ENCODE measurements at places on chromosomes 3 and 15.

GRCh38 chr3:41394896-41395295 is 195.6 kb downstream of the CTNNB1 start:
- no peak for DNase-seq

- peak; percentile 78 for DNase-seq
Measured at GRCh38 chr15:57527382-57528091, 64.2 kb upstream of the MYZAP start.

DNA sequence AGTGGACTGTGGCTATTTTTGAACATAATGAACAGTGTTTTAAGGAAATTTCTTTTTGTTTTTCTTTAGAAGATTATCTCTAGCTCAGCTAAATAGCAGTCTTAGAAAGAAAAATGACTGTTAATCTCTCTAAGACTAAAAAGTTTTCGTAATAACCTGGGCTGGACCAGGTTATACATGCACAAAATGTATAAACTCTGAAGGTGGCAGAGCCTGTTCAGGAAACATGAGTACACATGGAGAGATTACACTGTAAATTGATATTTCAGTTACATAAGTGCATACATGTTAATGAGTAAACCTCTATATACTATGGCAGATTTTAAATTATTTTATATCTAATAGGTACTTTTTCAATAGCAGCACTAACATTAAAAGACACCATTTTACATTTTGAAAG is 258.2 kb upstream of the CFAP20DC start:
- no peak for DNase-seq

DNA sequence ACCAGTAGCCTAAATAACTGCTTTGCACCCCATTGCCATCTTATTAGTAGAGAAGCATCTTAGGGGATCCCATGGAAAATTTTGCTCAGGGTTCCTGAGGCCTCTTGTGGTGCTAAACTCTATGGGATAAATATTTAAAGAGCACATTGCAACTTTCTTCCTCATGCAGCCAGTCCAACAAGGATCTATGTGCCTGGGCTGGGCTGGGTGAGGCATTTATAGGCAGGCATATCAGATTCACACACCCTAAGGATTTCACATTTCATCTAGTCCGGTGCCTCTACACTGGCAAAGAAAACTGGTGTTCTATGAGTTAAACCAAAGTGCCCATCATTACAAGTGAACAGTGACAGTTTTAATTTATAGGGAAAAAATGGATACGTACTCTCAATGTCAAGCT is 512.3 kb downstream of the EDEM1 start:
- no peak for DNase-seq

DNA sequence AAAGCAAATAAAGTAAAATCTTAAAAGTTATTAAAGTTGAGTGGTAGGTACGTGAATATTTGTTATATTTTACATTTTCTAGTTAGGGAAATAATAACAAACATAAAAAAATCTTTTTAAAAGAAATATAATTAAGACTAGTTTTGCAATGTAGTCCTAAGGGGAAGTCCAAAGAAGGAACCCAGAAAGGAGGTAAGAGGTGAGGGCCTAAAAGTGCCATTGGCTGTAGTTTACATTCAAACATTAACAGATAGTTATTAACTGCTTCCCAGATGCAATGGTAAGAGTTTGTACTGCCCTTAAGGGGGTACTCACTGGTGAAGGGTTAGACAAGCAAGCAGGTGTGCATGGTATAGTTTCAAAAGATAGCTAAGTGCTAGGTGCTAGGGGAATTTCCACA is 79.2 kb downstream of the B3GALNT1 start:
- no peak for DNase-seq

DNA sequence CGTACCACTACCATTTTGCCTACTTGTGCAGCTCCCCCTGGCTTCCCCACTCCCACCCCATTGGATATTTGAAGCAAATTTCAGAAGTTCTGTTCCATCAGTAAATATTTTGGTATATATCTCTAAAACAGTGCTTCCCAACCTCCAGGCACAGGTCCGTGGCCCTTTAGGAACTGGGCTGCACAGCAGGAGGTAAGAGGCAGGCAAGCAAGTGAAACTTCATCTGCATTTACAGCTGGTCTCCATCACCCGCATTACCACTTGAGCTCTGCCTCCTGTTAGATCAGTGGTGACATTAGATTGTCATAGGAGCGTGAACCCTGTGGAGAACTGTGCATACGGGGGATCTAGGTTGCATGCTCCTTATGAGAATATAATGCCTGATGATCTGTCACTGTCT is 97.2 kb upstream of the LRRFIP2 start:
- DNase-seq = no peak

- no peak for DNase-seq
Measured at GRCh38 chr3:15055019-15055557, 10.0 kb downstream of the MRPS25 start.

Data from NCI-H146 (cell line).